ENCODE measurements at places on chromosomes 5 and 9.

DNA sequence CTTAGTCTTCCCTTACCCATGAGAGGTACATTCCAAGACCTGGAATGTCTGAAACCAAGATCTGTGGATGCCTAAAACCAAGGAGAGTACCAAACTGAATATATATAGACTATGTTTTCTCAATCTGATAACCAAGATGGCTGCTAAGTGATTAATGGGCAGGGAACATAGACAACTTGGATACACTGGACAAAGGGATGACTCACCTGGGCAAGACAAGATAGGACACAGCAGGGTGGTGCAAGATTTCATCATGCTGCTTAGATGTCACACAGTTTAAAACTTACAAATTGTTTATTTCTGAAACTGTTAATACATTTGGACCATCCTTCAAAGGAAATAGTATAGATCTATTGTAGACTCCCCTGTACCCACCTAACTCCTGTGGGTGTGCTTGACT lies 130.9 kb downstream of the HTR1A start:
- DNase-seq = no peak

DNA sequence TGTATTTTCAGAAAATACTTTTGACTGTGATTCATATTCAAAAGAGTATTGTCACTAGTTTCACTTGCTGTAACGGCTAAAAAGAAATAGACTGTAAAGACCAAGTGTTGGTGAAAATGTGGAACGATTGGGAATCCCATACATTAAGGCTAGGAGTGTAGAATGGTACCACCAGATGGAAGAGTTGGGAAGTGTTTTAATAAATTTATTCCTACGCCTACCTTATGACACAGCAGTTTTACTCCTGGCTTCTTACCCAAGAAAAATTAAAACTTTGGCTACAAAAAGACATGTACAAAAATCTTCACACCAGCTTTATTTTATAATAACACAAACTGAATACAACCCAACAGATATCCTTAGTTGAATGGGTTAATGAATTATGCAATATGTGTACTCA lies 256.2 kb downstream of the TAF11L14 start:
- DNase-seq = no peak

- no peak for DNase-seq
Measured at GRCh38 chr5:77102549-77102948, 15.5 kb upstream of the ZBED3 start.

GRCh38 chr5:126970517-126971017 lies 59.8 kb downstream of the MARCHF3 start:
- DNase-seq = no peak

DNA sequence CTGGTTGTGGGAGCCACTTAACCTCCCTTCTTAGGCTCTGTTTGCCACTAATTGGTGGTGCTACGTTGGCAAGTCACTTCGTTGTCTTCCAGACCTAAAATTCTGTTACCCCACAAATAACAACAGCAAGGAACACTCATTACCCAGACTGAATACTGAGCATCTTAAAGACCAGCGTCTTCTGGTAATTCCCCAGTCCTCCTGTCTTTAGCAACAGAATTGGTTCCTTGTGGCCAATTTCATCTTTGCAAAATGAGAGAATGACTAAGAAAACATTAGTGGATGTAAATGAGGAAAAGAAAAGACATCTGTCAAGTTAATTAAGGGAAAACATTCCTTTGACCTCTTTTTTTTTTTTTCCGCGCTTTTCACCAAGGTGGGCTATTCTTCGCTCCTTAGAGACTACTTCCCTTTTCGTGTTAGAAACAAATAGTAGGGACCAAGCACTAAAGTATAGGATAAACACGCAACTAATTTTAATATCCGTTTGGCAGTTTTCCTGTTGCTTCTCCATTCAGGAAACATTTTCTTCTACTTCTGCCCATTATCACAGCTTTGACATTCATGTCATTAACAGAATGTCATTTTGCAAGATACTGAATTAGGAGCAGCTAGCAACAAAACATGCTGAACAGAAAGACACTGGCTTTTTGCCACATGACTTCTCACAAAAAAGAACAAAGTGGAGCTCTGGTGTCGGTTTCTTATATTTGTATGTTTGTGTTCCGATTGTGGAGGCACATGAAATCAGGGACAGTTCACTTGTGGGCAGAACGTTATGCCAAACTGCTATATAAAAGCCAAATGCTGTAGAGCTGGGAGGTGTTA lies 154.2 kb downstream of the CD180 start:
- DNase-seq = no peak

GRCh38 chr5:149931992-149932436 lies 12.6 kb downstream of the PDE6A start:
- no peak for DNase-seq

GRCh38 chr9:111360881-111361280 lies 30.9 kb upstream of the OR2K2 start:
- no peak for DNase-seq

GRCh38 chr9:131693651-131694597 lies 46.0 kb downstream of the RAPGEF1 start:
- DNase-seq = no peak

DNA sequence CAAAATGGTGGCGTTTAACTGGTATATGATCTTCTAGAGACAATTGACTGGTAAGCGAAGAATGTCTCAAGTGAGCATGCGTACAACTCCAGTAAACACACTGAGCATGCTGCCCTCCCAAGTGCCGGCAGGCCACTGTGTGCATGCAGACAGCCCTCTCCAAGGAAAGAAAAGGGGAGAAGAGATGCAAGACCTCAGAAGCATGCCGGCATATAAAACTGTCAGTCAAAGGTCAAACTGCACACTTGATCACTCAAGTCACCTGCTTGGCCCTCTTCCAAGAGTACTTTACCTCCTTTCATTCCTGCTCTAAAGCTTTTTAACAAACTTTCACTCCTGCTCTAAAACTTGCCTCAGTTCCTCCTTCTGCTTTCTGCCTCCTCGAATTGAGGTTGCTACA lies 910.2 kb downstream of the TAF11L14 start:
- DNase-seq = no peak

- no peak for DNase-seq
Measured at GRCh38 chr9:133056533-133056932, 5.2 kb upstream of the CEL start.

- no peak for DNase-seq
Measured at GRCh38 chr5:3124410-3124809, 372.9 kb upstream of the IRX2 start.

DNA sequence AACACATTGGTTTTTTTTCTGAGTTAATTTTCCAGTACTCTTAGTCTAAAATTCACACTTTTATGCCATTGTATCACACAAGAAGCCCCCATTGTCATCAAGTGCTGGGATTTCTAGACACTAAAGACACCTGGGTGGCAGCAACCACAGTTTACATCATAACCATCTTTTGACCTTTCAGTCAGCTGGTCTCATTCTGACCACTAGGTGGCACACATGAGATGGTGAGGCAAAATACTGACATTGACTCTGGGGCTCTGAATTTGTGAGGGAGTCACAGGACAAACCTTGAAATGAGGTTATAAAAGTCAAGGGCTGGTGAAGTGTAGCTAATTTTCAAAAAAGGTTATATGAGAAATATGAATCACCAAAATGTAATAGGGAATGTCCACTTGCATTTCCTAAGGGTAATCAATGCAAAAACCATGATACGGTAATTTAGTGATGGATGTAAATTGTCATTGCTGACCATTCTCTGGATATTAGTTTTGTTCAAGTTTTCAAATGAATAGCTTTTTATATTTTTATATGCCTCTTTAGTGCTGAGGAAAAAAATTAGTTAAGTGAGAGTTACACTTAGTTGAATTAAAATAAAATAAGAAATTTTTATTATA lies 229.4 kb downstream of the DMAC1 start:
- peak; percentile 16 for DNase-seq

GRCh38 chr5:16909464-16909863 lies 26.6 kb downstream of the MYO10 start:
- no peak for DNase-seq

- no peak for DNase-seq
Measured at GRCh38 chr9:33687779-33688178, 107.6 kb upstream of the PRSS3 start.

GRCh38 chr9:128728298-128728697 lies 4.4 kb upstream of the ZDHHC12 start:
- DNase-seq = no peak

GRCh38 chr5:126732716-126733115 lies 44.2 kb upstream of the LMNB1 start:
- no peak for DNase-seq

DNA sequence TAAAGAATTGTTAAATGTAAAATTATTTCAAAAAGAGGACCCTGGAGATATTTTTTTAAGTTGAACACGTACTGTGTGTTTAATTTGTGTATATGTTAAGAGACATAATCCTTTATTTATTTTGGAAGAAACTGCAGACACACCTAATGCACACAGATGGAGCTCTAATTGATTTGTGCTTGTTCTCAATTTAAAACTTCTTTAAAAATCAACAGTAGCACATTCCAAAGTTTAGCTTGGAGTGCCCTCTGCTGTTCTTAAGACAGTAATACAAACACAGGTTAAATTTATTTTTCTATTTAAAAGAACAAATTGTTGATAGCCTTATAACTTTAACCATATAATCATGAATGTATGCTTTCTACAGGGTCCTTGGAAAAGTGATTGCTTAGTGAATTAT lies 277.6 kb upstream of the ADAMTS16 start:
- DNase-seq = no peak

DNA sequence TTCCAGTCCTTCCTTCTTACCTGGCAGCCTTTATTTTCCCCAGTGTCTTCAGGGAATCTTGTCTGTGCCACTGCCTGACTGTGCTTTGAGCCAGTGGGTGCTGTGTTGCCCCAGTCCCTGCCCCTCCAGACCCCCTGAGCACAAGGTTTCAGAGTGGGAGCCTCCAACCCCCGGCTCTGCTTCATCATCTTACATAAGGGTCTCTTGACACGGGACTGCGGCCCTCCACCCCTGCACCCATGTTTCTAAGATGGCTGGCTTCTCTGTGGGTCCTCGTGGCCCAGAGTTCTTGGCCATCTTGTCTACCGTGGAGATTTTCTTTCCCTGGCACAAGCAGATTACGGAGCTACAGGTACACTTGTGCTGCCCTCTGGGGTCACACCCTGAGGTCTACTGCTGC lies 194.1 kb downstream of the CACNA1B start:
- DNase-seq = no peak

All from stimulated activated CD8-positive, alpha-beta memory T cell treated with anti-CD3 and anti-CD28 coated beads, Interleukin-4, amount 100 ng/mL, for 4 hours (primary cell).